Glutamatergic neuron (in vitro differentiated cells): ENCODE measurements at places on chromosomes 16 and 17.
A peak's percentile ranks its signal among the peaks of the same experiment; 100 is the strongest.

DNA sequence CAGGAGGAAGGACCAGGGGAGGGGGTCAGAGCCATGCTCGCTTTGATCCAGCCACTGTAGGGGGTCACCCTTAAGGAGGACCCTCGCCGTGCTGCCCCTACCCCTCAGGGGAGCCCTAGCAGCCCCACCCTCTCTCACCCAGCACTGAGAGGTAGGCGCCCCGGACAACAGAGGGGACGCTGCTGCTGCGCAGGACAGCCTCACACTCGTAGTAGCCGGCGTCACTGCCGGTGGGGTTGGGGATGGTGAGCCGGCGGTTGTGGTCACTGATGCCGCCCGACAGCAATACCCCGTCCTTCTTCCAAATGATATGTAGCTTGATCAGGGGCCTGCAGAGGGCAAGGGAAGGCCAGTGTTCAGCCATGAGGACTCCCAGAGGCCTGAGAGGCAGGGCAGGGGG is 126.0 kb upstream of the CDC42EP4 start:
- DNase-seq: no peak

GRCh38 chr17:7282752-7283321 is 1.3 kb downstream of the SLC2A4 start:
- DNase-seq: no peak

GRCh38 chr17:21240369-21241055 is 12.7 kb downstream of the NATD1 start:
- no peak for DNase-seq

GRCh38 chr16:754656-755055 is 5.9 kb upstream of the MSLN start:
- DNase-seq: no peak

DNA sequence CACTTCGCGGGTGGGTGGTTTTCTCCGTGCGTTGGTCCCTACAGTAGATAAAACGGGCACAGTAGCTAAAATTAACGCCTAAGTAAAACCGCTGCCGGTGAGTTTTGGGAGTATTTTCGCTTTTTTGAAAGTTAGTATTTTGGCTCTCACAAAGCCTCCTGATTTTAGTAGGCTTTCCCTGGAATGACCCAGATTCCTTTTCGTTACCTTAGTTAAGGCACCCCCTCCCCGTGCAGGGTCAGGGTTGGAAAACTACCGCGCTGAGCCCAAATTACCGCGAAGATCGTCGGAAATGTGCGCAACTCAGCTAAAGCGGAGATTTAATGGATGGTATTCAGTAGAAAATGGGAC is 28.3 kb upstream of the ST6GALNAC1 start:
- no peak for DNase-seq

DNA sequence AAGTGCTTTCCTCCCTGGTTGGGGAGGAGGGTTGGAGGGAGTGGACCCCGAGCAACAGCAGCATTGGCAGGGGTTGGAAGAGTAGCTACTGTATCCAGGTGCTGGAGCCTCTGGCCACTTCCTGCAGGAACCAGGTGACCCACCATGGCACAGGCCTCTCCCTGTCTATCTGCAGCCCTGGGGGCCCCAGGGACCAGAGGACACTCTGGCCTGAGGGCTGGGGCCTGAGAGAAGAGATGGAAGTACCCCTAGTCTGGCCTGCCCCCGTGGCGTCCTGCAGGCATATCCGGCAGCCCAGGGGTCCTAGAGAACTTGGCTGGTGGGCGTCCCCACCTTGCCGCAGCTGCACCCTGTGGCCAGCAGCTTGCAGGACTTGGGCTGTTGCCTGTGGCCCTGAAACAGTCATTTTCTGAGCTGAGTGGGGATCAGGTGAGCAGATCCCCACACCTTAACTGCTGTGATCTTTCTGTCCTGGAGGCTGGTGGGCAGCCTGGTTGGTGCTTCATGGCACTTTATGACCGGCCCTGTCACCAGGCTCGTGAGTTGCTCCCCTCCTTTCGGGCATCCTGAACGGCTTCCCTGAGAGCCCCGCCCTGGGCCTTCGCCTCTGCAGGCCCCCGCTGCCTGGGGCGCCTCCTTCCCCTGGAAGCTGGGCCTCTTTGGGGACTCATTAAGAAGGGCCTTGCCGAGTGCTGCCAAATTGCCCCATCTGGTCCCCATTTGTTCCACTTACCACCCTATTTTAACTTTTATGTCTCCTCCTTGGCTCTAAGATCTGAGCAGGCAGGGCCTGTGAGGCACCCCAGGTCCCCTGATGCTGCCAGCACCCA is 298.6 kb downstream of the SEC14L1 start:
- peak; percentile 24 for DNase-seq

DNA sequence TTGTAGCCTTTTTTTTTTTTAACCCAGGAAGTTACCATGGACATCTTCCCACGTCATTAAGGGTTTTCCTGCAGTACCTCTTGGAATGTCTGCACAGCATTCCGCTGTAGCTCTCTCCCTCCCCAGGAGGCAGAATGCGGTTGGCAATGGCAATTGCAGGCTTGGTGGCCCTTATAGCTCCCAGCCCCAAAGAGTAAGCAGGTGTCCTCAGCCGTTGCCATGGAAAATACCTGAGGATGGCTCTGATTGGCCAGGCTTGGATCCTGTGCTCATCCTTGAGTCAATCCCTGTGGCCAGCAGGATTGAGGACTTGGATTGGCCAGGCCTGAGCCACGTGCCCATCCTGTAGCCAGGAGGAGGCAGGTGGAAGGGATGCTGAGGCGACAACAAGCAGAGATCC is 15.5 kb upstream of the TIMP2 start:
- DNase-seq: no peak
